ENCODE measurements at places on chromosomes 1 and 21.

DNA sequence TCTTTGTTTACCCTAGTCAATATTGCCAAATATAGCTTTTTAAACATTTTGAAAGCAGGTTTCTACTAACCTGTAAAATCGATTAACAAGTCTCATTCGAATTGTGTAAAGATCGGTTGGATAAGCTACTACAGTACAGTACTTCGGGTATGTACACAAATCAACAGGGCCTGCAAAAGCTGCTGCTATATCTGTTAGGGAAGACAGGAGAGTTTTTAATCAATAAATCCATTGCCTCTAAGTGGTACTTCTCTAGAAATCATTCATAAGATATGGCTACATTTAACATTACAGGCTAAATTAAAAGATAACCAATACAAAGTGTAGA lies 34.8 kb upstream of the PSMG1 start:
- no peak for DNase-seq

DNA sequence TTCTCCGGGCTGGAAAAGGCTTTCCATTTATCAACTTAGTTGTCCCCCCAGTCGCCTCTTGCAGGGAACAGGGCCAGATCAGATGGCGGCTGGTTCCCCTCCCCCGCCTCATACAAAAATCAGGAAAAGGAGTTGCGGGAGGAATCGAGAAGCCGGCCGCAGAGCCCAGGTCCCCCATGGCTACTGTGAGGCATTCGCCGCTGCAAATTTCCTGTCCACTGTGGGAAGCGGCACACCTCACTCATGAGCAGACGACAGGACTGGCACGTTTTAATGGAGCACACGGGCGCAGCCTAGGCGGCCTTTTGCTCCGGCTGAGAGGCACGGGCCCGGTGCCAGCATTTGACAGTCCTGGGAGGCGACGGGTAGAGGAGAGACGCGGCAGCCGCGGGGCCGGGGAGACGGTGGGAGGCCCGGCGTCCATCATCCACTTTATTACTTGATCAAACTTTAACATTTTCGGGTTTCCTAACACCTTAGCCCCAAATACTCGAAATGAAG lies 1.1 kb downstream of the GNG4 start:
- DNase-seq = no peak

- no peak for DNase-seq
Observed at GRCh38 chr1:181033799-181034451, at the start of gene MR1. TSS of gene MR1 (plus strand) at chr1:181033983. CDS start at chr1:181034008, 25 bp downstream.

DNA sequence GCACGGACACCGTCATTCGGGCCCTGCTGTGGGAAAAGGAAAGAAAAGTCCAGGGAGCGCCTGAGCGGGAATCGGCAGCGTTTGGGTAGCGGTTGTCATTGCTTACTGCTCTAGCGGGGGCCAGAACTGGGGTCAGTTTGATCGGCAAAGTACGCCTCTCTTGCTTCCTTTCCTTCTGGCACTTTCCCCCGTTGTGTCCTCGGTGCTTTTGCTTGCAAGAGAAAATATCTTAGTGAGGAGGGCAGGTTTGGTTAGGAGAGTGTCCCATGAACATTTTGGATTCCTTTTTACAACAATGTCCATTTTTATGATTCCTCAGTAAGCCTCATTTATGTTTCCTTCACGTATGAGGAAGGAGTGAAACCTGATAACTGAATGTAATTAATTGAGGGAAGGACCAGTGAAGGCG lies 670 bp downstream of the ST3GAL3 start:
- no peak for DNase-seq

GRCh38 chr1:227899820-227900449 lies 47.8 kb downstream of the WNT9A start:
- no peak for DNase-seq

- no peak for DNase-seq
Observed at GRCh38 chr1:228214921-228215662, 7.2 kb downstream of the OBSCN start.

- no peak for DNase-seq
Observed at GRCh38 chr1:154497026-154497806, 4.8 kb upstream of the TDRD10 start.

DNA sequence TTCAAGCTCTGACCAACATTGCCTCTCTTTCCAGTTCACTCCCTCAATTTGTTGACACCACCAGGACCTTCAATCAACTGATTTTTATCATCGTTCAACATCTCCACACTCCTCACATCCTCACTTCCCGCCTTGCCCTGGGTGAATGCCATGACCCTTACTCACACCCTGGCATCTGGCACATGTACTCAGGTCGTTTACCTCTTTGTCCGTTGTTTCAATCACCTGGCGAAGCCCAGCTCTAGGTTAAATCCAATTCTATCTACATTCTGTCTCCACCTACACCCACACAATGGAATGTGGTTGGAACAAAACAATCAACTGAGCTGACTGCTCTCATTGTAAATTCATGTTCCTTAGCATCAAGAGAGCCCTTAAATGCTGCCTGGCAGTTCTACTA lies 24.2 kb upstream of the TBX15 start:
- no peak for DNase-seq

DNA sequence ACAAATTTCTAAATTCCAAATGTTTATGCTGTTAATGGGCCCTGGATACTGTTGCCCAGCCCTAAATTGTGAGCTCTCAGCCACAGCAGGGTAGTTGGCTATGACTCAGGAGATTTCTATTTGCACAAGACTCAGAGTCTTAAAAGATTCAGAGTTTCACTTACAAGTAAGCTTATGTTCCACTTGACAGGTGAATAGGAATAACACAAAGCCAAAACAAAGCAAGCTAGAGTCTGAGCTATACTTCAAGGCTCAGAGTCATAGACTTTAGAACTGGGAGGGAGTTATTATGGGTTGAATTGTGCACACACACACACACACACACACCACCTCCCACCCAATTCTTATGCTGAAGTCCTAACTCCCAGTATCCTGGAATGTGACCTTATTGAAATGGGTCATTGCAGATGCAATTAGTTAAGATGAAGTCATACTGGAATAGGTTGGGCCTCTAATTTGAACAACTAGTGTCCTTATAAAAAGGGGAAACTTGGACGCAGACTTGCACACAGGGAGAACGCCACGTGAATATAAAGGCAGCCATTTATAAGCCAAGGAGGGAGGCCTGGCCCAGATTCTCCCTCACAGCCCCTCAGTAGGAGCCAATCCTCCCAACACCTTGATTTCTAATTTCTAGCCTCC lies 30.2 kb downstream of the PRDX6 start:
- DNase-seq = no peak

GRCh38 chr1:230515451-230516145 lies 89.5 kb upstream of the PGBD5 start:
- no peak for DNase-seq

GRCh38 chr1:88276163-88276562 lies 407.9 kb upstream of the PKN2 start:
- DNase-seq = no peak

- DNase-seq = no peak
Observed at GRCh38 chr1:213821943-213822334, 165.8 kb upstream of the PROX1 start.

GRCh38 chr1:172069534-172069933 lies 228.2 kb downstream of the DNM3 start:
- DNase-seq = no peak

GRCh38 chr1:203555076-203555475 lies 61.1 kb downstream of the OPTC start:
- DNase-seq = no peak

DNA sequence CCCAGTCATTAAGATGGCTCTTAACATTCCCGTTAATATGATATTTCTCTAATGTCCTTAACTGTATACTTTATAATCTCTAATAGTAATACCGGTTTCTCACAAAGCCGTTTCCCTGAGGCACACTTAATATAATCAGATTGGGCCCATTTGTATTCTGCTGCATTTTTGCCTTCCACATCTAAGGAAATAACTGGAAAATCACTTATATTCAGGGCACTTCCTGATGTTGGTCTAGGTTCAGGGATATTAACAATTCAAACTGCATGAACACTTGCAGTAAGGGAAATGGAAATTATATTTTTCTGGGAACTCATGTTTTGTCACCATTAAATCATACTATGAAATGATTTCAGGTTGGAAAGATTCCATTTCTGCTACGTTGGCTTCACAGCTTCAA lies 119.8 kb downstream of the TPR start:
- DNase-seq = no peak

- DNase-seq = no peak
Observed at GRCh38 chr1:155487541-155487940, 75.1 kb downstream of the ASH1L start.

- no peak for DNase-seq
Observed at GRCh38 chr1:212458817-212459216, 26.1 kb downstream of the NENF start.

DNA sequence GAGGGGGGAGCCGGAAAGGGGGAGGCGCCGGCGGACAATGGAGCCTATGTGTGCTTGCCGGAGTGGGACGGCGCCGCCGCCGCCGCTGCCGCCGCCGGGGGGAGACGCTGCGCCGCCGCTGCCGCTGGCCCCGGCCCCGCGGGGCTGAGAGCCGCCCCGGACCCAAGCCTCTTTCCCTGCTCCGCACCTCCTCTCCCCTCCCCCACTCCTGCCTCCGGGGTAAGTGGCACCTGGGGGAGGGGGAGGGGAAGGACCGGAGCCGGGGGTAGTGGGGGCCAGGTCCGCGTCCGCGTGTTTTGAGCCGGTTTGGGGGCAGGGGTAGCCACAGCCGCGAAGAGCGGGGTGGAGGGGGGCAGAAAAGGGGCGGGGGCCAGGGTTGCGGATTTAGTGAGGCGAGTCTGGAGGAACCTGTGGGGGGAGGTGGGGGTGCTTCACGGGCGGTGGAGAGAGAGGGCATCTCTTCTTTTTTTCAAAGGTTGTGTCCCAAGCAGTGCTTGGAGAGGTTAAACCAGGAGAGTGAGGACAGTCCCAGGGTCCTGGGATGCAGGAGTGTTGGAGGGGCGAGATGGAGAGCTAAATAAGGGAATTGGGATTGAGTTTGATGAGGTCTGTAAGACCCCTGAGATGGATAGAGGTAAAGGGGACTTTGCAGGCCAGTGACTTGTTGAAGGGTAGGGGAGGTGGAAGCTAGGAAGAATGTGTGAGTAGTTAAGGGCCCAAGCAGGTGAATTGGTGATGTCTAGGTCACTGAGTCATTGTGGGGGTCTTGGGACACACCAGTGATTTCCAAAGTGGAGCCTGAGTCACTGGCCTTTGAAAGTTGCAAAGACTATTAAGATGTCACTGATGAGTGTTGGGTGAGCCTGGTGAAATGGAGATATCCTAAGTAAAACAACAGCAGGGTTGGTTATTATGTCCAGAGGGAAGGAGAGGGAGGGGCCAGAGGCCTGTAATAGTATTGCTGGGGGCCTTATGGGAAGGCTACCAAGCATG lies 59.1 kb downstream of the BCL9 start:
- DNase-seq = no peak

GRCh38 chr1:24861821-24862727 lies 68.0 kb downstream of the RUNX3 start:
- no peak for DNase-seq

DNA sequence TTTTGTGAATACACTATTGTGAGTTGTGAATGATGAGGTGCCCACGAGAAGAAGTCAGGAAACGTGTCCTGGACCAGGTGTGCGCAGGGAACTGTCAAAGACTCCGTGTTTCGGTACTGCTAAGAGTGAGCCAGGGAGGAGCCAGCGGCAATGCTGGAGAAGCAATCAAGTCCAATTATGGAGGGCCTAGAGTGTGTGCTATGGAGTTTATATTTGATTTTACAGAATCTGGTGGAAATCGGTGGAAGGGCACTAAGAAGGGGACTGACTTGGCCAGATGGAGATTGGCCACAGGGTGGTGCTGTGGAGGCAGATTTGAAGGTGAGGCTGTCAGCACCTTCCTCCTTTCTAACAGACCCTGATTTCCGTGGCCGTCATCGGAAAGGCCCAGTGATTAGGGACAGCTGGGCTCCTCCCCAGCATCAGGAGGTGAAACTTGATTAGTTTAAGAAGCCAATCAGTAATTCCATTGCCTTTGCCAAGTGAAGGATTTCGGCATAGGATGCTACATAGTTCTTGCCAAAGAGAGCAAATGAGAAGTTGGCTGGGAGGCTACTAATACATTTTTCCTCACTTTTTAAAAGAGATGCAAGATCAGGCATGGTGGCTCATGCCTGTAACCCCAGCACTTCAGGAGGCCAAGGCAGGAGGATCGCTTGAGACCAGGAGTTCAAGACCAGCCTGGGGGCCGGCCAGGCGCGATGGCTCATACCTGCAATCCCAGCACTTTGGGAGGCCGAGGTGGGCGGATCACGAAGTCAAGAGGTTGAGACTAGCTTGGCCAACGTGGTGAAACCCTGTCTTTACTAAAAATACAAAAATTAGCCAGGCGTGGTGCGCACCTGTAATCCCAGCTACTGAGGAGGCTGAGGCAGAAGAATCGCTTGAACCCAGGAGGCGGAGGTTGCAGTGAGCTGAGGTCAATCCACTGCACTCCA lies 7.0 kb downstream of the PTCH2 start:
- peak; percentile 80 for DNase-seq

DNA sequence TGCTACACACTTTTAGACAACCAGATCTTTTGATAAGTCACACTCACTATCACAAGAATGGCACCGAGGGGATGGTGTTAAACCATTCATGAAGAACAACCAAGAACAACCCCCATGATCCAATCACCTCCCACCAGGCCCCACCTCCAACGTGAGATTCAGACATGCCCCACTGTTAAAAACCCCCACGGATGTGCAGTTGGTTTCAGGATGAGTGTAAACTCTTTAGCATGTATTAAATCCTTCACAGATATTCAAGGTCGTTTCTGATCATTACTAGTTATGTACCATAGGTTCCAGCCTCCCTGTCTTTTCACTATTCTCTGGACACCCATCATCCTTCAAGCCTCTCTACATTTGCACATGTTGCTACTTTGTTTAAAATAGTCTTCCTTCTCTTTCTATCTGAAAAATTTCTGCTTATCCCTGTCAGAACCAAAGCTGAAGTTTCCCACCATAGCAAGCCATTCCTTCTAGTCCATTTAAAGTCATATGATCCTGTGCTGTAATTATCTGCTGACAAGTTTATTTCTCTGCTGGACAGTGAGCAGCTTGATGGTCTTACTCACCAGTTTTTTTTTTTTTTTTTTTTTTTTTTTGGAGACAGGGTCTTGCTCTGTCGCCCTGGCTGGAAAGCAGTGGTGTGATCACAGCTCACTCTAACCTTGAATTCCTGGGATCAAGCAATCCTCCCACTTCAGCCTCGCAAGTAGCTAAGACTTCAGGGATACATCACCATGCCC lies 36.8 kb downstream of the MAP10 start:
- DNase-seq = no peak

- DNase-seq = no peak
Observed at GRCh38 chr1:12185036-12185917, 18.5 kb downstream of the TNFRSF1B start.

DNA sequence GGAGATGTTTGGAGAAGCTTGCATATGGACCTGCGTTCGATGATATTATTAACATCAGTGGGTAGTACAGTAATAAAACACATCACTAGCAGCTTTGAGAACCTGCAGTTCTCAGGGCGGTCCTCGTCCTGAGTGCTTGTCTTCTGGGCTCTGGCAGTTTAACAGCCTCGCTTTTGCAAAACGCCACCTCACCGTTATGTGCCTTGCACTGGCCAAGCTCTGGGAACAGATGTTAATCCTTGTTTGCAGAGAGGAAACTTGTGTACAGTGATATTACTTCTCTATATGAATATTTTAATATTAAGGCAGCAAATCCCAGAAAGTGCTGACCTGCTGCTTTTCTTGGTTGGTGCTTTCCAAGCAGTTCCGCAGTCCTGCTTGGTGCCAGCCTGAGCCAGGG lies 167.4 kb upstream of the TMEM51 start:
- no peak for DNase-seq

Data from stimulated activated CD8-positive, alpha-beta memory T cell treated with anti-CD3 and anti-CD28 coated beads, Interleukin-4, amount 100 ng/mL, for 24 hours (primary cell).